ENCODE measurements at places on chromosomes 13 and 19.
A peak's percentile ranks its signal among the peaks of the same experiment; 100 is the strongest.

DNA sequence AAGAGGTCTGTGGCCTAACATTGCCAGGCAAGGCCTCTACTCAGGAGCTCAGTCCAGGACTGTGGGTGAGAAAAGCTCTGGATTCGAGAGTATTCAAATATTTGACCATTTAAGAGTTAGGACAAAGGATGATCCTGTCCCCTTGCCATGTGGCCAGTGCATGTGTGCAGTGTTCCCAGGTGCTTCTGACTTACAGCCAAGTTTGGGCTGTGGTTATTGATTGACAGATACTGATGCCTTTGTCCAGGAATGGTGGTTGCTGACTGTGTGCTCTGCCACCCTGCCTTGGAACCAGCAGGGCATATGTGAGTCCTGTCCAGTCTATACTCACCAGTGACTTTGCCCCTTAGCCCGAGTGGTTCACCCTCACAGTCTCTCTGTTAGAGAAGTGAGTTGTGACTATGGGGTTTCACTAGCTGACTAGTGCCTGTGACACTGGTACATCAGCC is 51.9 kb downstream of the GARRE1 start:
- no peak for DNase-seq

DNA sequence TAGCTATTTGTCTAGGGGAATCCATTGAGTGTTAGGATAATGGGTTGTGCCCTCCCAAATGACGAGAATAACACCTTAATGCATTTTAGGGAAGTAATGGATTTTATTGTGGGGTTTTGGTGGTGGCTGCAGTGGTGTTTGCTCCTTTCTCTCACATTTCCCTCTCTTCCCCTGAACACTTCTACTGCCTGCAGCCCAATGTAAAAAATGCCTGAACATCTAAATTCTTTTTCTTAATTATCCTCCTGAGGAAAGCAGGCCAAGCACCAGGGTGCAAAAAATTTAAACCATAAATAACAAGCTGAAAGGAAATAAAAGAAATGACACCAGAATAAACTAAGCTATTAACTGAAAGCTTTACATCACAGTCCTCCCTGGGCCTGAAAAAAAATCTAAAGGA is 57.3 kb upstream of the PCDH8 start:
- no peak for DNase-seq

DNA sequence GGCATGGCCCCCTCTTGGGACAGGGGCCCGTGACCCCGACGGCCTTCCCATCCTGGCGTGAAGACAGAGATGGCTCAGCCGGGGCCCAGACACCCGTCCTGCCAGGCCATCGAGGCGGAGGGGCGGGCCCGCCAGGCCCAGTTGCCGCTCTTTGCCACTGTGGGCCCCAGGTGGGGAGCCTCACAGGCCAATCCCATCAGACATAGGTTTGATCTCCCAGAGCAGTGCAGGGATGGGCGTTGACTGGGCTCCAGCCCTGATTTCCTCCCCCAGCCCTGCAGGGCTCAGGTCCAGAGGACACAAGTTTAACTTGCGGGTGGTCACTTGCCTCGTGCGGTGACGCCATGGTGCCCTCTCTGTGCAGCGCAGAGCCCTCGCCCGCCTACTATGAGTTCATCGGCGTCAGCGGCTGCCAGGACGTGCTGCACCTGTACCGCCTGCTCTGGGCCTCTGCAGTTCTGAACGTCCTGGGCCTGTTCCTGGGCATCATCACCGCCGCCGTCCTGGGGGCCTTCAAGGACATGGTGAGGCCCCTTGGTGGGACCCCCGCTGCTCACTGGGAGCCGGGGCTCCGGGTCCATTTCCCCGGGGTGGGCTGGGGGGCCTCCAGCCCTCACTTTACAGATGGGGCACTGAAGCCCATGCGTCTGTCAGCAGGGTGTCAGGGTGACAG is 42.4 kb downstream of the TMEM255B start:
- DNase-seq = no peak

DNA sequence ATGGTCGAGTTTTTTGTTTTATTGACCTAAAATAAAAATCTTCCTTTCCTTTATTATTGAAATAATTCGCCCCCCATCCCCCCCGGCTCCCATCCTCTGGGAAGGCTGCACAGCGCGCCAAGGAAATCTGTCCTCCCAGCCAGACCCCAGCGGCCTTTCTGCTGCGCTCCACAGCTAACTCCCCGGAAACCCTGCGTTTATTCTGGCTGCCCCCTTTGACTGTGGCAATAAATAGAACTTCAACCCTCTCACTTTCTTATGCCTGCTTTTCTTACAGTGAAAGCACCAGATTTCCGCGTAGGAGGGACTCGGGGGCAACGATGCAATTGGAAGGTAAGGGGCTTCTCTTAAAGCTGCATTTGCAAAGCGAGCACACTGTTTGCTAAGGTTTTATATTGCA is 9.7 kb upstream of the C19orf12 start:
- no peak for DNase-seq

DNA sequence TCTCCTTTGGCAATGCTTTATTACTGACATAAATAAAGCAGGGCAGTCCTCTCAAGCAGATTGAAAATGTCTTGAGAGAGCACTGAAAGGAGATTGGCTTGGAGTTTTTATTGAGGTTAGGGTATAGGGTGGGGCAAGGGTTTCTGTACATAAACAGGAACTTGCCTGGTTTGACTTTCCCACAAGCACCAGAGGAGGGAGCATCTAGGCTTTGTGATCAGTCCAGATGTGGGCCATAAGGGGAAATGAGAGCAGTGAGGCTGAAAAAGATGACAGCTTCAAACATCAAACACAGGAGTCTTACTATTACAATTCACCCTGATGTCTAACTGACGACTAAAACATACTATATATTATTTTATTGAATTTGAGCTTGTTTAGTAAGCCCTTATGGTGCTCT is 260.9 kb downstream of the MTUS2 start:
- peak; percentile 65 for DNase-seq

GRCh38 chr13:30108913-30109237 is 198.5 kb downstream of the KATNAL1 start:
- DNase-seq = no peak

- no peak for DNase-seq
Measured at GRCh38 chr19:42096255-42096837, 20.4 kb downstream of the ZNF574 start.

DNA sequence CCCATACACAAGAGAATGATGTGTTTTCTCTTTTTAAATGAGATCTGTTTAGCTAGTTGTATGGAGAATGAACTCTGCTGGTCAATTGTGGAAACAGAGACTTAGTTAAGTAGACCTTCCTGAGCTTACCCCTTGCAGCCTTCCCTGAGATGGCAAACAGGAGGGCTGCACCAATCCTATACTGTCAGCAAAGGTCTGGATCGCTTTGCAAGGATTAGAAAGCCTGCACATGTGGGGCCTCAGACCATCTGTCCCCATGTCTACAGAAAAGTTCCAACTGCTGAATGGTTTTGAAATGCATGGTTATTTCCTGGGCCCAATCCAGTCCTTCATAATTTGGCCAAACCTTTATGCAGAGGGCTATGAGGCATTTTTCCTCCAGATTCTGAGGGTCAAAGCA is 183.9 kb upstream of the SLC10A2 start:
- no peak for DNase-seq

- DNase-seq = no peak
Measured at GRCh38 chr13:66618702-66619101, 611.4 kb downstream of the PCDH9 start.

GRCh38 chr13:29943273-29943672 is 92.9 kb upstream of the UBL3 start:
- DNase-seq = no peak

DNA sequence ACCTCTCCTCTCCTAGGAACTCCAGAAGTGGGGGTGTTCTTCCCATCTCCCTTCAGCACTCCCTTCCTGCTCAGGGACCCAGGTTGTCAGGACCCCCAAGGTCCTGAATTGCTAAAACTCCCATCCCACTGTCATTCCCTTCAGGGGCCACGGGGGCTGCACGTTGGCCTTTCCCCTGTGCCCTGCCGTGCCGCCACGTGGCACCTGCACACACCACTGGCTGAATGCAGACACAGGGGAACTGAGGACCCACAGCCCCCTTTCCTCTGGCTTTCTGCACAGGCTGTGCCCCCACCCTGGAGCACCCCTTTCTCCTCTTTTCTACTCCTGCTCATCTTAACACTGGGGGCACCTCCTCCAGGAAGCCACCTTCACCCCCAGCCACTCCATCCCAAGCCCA is 9.0 kb downstream of the SHANK1 start:
- no peak for DNase-seq

- DNase-seq = no peak
Measured at GRCh38 chr13:97889803-97890202, 63.7 kb upstream of the IPO5 start.

- no peak for DNase-seq
Measured at GRCh38 chr19:36421749-36422481, 3.5 kb upstream of the ZFP82 start.

- no peak for DNase-seq
Measured at GRCh38 chr13:73508841-73509240, 450.0 kb downstream of the KLF5 start.

DNA sequence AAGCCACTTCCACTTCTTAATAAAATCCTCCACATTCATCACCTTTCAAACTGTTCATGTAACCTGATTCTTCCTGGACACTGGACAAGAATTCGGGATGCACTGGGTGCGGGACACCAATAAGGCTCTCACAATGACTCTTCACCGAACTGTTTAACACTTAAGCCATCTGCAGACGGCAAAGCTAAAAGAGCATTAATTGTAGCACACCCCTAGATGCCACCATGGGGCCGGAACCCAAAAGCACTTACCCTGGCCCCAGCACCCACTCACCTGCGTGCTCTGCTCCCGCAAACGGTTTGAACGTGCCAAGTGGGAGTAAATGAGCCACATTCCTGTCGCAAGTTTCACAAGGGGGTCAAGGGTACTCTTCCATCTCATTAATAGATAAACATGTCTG is 254.3 kb upstream of the PRR20A start:
- no peak for DNase-seq

- DNase-seq = no peak
Measured at GRCh38 chr13:40215311-40215710, 451.1 kb downstream of the FOXO1 start.

DNA sequence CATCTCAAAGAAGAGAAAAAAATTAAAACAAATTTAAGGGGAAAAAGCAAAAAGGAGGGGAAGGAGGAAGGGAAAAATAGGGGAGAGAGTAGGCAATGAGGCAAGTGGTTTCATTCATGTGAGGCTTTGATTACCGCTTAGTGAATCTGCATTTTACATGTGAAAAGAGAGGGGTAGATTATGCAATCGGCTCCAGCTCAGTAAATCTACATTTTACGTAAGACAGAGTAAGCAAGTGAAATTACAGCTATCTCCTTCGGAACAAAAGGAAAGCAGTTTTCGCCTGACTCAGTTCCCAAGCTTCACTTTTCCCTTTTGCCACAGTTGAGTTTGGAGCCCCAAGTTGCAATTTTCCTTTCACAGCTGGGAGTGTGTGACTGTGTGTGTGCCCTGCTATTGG is 16.0 kb upstream of the OLFM2 start:
- DNase-seq = no peak
